ENCODE measurements at places on chromosomes 13 and 19. TPM values are rescaled to one million over a fixed set of nuclear protein-coding genes. Genes with fewer than 3 reads are reported as not detected.

The ZNF430 gene
- polyA plus RNA-seq, result 36.7 TPM

The OR2Z1 gene
- not detected for polyA plus RNA-seq

DNA sequence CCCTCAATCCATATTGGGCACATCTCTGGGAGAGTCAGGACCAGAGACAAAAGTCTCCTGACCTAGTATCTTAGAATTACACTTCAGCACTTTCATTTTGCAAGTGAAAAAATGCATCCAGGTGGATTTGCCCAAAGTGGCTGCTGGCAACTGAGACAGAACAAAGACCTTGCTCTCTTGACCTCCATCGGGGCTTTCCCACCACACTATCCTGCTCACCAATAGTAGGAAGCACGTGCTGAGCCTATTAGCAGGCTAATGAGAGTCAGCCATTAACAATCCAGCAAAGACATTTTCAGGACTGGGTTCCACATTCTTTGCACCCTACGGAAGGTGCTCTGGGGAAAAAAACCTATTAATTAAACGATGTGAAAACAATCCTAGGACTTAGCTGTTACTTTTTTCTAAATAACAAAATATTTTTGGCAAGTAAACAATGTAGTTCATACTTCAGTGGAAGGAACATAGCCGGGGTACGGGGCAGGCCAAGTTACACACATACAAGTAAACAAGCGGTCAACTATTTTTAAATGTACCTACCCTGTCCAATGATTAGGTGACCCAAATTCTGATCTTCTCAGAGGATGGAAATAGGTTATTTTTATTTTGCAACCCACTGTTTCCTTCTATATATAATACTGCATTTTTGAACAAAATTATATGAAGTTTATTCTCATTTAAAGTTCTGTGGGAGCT, 78.6 kb downstream of the CDADC1 start:
- H3K4me3 ChIP-seq, result no peak overlapping the region
- no peaks in the 10 kb centered on the region for H3K27me3 ChIP-seq
- no peaks in the 10 kb centered on the region for H3K4me1 ChIP-seq
- no peaks in the 10 kb centered on the region for H3K36me3 ChIP-seq

The SLC15A1 gene
- not detected for polyA plus RNA-seq

GRCh38 chr19:46660008-46660517, 919 bp downstream of the DACT3 start:
- H3K27ac ChIP-seq, result no peak overlapping the region
- H3K36me3 ChIP-seq, result no peaks in the 10 kb centered on the region
- peak; percentile 47 for DNase-seq
- peak overlapping the region; percentile 58 for H3K4me3 ChIP-seq
- H3K27me3 ChIP-seq, result peaks cover 31% of the 10 kb centered on the region

Data from B cell (primary cell).